ENCODE measurements at places on chromosomes 5 and 9.

DNA sequence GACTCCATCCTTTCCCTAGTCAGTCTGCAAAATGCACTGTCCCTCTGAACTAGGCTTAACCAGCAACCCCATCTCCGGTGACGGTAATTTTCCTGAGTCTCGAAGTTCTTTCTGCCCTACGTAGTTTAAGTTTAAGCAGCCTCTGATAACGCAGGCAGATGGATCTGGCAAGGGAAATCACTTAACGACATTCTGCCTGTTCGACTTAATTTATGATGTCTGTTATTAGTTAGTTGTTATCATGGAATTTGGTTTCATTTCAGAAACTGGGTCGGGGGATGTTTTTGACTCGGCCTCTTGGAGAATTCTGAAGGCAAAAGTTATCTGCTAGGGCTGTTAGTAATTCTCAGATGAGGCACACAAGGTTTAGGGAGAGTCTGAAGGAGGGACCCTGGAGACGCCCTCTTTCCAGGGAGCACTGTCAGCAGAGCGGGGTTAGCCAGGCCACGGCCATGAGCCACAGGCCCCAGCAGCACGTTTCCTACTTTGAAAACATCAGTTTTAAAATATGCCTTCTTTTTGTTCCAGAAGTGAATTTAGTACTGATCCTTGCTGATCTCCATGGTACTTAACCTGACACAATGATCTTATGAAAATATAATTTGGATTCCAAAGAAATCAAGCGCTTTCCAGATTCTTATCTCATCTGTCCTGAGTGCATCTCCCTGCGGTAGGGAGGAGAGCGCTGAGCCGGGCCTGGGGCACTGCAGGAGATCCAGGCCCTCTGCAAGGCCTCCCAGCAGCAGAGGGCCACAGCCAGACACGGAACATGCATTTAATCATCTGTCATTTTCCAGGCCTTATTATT is 171.0 kb upstream of the OTULINL start:
- DNase-seq: no peak

DNA sequence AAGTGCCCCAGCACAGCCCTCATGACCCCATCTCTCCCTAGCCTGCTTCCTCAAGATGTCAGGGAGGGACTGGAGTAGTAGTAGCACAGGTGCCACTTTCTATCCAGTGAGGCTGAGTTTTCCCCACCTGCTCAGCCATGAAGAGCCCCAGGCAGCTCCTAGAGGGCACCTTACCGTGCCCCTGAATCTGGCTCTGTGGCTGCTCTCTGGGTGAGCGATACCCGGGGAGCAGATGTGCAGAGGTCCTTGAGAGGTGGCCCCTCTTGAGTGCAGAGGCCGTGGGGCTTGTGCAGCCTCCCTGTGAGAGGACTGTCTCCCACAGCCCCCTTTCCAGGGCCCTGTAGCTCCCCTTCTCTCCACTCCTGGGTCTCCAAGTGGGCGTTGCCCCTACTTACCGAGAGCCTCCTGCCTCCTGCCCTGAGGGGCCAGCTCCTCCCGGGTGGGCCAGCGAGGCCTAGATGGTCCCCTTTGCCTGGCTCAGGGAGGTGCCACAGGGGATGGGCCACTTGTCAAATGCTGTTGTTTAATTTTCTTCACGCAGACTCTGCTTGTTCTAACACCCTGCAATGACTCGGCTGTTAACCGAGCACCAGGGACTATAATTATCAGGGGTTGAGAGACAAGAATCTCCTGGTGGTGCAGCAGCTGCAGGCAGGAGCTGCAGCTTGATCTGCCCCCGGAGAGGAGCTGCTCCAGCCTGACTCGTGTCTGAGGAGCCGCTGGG is 29.6 kb upstream of the PITX1 start:
- no peak for DNase-seq

DNA sequence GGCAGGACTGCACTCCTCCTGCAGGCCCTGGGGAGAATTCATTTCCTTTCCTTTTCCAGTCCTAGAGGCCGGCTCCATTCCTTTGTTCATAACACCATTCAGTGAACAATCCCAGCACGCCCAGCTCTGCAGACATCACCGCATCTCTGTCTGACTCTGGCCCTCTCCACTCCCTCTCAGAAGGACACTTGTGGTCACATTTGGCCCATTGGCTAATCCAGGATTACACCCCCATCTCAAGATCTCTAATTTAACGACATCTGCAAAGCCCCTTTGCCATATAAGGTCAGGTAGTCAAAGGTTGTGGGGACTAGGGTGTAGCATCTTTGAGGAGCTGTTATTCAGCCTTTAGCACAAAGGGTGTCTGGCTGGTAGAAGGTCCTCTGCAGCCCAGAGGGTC is 185.0 kb upstream of the DAP start:
- DNase-seq: no peak

GRCh38 chr5:16025681-16026080 is 153.9 kb downstream of the MARCHF11 start:
- DNase-seq: no peak

GRCh38 chr9:101443364-101443771 is 7.8 kb upstream of the ALDOB start:
- no peak for DNase-seq

DNA sequence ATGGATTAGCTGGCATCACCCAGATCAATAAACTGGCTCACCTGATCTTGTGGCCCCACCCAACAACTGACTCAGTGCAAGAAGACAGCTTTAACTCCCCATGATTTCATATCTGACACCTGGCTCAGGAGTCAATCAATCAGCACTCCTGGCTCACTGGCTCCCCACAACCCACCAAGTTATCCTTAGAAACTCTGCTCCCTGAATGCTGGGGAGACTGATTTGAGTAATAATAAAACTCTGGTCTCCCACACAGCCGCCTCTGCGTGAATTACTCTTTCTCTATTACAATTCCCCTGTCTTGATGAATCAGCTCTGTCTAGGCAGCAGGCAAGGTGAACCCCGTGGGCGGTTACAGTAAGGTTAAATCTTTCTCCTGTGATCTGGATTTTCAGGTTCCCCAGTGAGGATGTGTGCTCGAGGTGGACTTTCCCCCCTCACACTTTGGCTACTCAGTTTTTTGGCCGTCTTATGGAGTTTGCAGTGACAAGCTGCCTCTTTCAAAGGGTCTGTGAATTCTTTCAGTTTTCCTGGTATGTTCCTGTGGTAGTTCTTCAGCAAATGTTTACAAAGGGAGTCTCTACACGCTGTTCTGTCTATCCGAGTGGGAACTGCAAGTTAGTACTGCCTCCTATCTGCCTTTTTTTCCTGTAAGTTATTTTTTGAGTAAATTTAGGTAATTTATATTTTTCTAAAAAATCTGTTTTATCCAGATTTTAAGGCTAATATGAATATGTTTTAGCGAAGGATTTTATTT is 500.2 kb upstream of the NUDT12 start:
- no peak for DNase-seq

DNA sequence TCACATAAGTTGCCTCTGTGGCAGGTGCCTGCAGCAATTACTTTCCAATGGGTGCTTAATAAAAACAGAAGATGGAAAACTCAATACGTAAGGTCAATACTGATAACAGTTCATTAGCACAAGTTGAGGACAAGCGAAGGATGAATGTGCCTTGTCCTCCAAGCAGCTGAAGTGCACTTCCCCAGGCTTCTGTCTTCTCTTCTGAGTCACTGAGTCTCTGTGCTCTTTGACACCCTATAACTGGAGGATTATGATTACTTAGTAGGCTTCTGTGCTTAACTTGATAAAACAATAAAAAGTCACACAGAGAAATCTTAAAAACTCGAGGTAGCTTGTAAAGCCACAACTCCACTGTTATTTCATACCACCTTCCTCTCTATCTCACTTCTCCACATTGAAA is 216.6 kb upstream of the ADCY2 start:
- DNase-seq: no peak

DNA sequence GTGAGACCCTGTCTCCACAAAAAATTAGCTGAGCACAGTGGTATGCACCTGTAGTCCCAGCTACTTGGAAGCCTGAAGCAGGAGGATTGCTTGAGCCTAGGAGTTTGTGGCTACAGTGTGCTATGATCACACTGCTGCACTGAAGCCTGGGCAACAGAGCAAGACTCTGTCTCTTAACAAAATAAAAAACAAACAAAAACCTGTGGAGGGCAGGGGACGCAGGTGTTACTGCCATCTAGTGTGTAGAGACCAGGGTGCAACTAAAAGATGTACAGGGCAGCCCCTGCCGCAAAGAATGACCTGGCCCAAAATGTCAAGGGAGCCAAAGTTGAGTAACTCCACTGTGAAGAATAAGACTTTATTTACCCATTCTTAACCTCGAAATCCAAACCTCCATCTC is 27.1 kb downstream of the ASPN start:
- DNase-seq: no peak

- no peak for DNase-seq
These were observed 79.5 kb upstream of the FAM169A start for GRCh38 chr5:74945561-74946165.
